SJCRH30 (cell line): ENCODE measurements at places on chromosomes 11 and 22. TPM values are rescaled to one million over a fixed set of nuclear protein-coding genes. Genes with fewer than 3 reads are reported as not detected.

- no peak for DNase-seq
- no peaks in the 10 kb centered on the region for H3K36me3 ChIP-seq
- no peaks in the 10 kb centered on the region for H3K4me1 ChIP-seq
- H3K27ac ChIP-seq, result no peak overlapping the region
- no peak overlapping the region for H3K4me3 ChIP-seq
- no peaks in the 10 kb centered on the region; the same call in 1 of the 2 replicates for H3K27me3 ChIP-seq
Observed at GRCh38 chr11:35246745-35247144, 107.8 kb downstream of the CD44 start.

DNA sequence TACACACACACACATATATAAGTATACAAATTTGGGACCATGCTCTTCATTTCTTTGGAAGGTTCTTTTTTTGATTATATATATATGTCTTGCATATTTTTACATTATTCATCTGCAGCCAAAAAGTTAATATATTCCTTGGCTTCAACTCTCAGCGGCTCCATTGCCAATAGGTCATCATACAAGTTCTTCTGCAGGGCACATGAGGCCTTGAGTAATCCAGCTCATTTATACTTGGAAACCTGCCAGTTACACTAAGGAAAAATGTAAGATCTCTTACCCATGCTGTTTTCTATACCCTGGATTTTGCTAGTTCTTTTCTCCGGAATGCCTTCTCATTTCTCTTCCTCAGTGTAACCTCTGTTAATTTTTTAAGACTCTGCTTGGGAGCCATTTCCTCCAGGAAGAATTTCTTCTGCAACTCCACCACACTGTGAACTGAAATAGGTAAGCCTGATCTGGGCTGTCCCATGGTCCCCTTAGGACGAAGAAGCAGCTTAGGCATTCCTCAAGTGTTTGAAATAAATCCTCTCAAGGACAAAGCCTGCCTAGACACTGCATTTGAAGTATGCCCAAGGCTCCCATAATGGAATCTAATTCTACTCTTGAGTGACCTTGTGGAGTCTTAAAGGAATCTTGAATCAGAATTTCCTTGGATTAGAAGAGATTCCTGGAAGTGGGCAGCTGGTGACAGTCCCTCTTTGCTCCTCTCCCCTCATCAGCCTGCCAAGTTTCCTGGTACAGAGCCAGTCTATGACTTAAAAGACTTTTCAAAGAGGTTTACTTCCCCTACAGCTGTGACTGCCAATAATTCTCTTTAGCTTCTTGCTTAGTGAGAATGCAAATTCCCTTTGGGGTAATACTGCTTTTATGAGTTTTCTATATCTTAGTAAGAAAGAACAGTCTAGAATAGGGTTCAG lies 182.8 kb downstream of the C11orf87 start:
- H3K27me3 ChIP-seq, result no peaks in the 10 kb centered on the region
- no peaks in the 10 kb centered on the region for H3K4me1 ChIP-seq
- no peak overlapping the region for H3K27ac ChIP-seq
- H3K4me3 ChIP-seq, result no peak overlapping the region
- DNase-seq, result peak; percentile 41

DNA sequence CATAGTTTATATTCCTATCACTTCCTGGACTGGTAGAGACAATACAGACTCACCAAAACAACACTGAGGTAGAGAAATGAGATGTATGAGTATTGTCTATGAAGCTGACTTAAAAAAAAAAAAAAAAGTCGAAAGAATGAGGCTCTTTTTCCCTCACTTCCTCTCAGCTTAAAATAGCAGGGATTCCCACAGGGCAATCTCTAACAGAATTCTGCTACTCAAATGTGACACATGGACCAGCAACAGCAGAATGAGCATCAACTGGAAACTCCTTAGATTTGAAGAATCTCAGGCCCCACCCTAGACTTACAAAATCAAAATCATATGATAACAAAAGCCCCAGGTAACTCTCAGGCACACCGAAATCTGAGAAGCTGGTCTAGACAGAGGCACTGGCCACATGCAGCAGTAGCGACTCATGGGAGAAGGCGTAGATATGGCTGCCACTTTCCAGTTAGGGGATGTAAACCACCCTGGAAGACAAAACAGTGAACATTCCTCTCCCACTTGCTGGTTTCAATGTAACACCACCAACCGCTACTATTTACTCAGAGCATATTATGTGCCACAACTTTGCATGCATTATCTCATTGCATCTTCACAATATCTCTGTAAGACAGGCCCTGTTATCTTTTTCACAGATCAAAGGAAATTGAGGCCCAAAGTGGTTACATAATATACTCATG lies 128.0 kb downstream of the RBFOX2 start:
- DNase-seq, result peak; percentile 14
- H3K27ac ChIP-seq, result no peak overlapping the region
- H3K36me3 ChIP-seq, result no peaks in the 10 kb centered on the region
- H3K4me1 ChIP-seq, result peaks cover 32% of the 10 kb centered on the region
- H3K27me3 ChIP-seq, result no peaks in the 10 kb centered on the region
- H3K4me3 ChIP-seq, result no peak overlapping the region

- peaks cover 6% of the 10 kb centered on the region; the same call in 1 of the 2 replicates for H3K36me3 ChIP-seq
- H3K27ac ChIP-seq, result no peak overlapping the region
- no peaks in the 10 kb centered on the region for H3K27me3 ChIP-seq
- no peaks in the 10 kb centered on the region for H3K4me1 ChIP-seq
- no peak for DNase-seq
- H3K4me3 ChIP-seq, result no peak overlapping the region
Observed at GRCh38 chr11:12685229-12685628, 11.0 kb downstream of the TEAD1 start.

GRCh38 chr11:110509472-110509871 lies 79.7 kb downstream of the FDX1 start:
- H3K36me3 ChIP-seq, result no peaks in the 10 kb centered on the region
- H3K27ac ChIP-seq, result no peak overlapping the region
- no peak for DNase-seq
- H3K4me3 ChIP-seq, result no peak overlapping the region
- no peaks in the 10 kb centered on the region for H3K27me3 ChIP-seq

DNA sequence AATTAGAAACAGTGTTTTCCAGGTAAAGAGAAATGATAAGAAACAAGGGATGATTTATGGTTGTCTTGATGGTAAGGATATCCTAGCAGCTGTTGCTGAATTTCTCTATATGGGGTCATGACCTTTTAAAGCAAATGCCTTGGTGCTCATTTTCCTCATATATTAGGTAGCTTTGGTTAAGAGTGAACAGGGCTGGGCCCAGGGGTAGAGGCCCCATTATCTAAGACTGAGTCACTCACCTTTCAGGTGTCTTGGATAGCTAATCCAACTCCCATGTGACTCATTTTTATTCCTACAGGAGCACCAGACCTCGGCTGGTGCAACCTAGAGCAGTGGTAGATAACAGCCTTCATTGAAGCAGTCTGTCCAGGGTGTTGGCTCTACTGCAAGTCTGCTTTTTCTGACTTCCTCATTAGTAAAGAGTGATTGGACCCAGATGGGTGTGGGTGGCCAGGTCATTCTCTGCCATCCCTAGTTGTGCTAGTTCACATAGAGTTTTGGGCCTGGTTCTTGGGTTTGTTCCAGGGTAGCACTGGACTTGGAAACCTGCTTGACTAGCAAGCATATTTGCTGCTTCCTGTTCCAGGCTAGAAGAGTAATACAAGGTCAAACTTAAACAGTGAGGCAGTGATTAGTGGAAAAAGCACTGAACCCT lies 37.4 kb downstream of the CTNND1 start:
- peak overlapping the region; percentile 2; the same call in 1 of the 2 replicates for H3K27ac ChIP-seq
- H3K27me3 ChIP-seq, result no peaks in the 10 kb centered on the region
- H3K4me3 ChIP-seq, result no peak overlapping the region
- peaks cover 48% of the 10 kb centered on the region for H3K36me3 ChIP-seq
- peak; percentile 57 for DNase-seq

GRCh38 chr11:6862961-6863360 lies at the start of gene OR10A2:
OR10A2 (plus strand) TSS chr11:6863057; CDS start chr11:6869755, 6,698 bp downstream.
- H3K36me3 ChIP-seq, result no peaks in the 10 kb centered on the region
- H3K4me3 ChIP-seq, result no peak within 1 kb of the TSS
- H3K27me3 ChIP-seq, result no peaks in the 10 kb centered on the region
- DNase-seq, result no peak
- no peaks in the 10 kb centered on the region for H3K4me1 ChIP-seq

- H3K27ac ChIP-seq, result no peak overlapping the region
- no peak overlapping the region for H3K4me3 ChIP-seq
- DNase-seq, result no peak
- H3K4me1 ChIP-seq, result no peaks in the 10 kb centered on the region; the same call in 1 of the 2 replicates
- H3K27me3 ChIP-seq, result peaks cover 4% of the 10 kb centered on the region
Observed at GRCh38 chr11:61757213-61757862, 4.9 kb downstream of the MYRF start.

DNA sequence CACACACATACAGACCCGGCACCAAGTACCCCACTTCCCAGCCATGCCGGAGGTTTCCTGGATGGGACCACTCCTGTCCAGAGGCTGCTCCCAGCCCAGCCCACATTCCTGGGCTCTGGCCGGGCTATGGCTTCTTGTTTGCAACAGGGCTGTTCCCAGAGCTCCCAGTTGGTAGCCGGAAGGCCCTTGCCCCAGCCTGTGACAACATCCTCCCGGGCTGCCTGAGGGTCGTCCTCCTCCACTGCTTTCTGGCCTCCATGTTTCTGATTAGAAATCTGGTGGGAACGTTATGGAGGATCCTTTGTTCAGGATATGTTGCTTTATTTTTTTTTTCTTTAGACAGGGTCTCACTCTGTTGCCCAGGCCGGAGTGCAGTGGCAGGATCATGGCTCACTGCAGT lies 952 bp upstream of the CYP2D6 start:
- H3K4me3 ChIP-seq, result no peak overlapping the region
- H3K27ac ChIP-seq, result no peak overlapping the region
- no peaks in the 10 kb centered on the region for H3K27me3 ChIP-seq
- no peak for DNase-seq

- no peak overlapping the region for H3K4me3 ChIP-seq
- no peak for DNase-seq
- H3K36me3 ChIP-seq, result no peaks in the 10 kb centered on the region
- H3K27me3 ChIP-seq, result no peaks in the 10 kb centered on the region
- H3K27ac ChIP-seq, result no peak overlapping the region
Observed at GRCh38 chr11:116558504-116559211, 214.1 kb downstream of the BUD13 start.

DNA sequence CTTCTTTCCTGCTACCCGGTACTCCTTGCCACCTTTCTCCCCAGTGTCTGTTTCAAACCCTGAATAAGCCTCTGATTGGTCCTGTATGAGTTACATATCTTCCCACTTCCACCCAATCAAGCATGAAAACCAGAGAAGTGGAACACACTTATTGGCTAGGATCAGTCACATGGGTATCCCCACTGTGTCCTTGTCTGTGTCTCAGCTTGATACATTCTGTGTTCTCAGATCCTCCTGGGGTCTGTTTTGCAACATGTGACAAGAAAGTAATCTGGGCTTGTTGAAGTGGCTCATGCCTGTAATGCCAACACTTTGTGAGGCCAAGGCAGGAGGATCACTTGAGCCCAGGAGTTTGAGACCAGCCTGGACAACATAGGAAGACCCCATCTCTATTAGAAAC lies 23.9 kb downstream of the MCHR1 start:
- no peak overlapping the region for H3K27ac ChIP-seq
- H3K27me3 ChIP-seq, result no peaks in the 10 kb centered on the region
- H3K36me3 ChIP-seq, result no peaks in the 10 kb centered on the region
- H3K4me1 ChIP-seq, result peaks cover 7% of the 10 kb centered on the region

- H3K27ac ChIP-seq, result no peak overlapping the region
- H3K27me3 ChIP-seq, result 0 out of 2 replicates have a peak, but pooled peaks cover 8% of the 10 kb centered on the region
- H3K4me1 ChIP-seq, result no peaks in the 10 kb centered on the region
- no peak for DNase-seq
- no peaks in the 10 kb centered on the region for H3K36me3 ChIP-seq
- no peak overlapping the region for H3K4me3 ChIP-seq
Observed at GRCh38 chr11:4213746-4214145, 119.1 kb downstream of the RRM1 start.

- no peak for DNase-seq
- H3K4me1 ChIP-seq, result no peaks in the 10 kb centered on the region
- no peak overlapping the region for H3K4me3 ChIP-seq
- no peaks in the 10 kb centered on the region for H3K27me3 ChIP-seq
- no peak overlapping the region for H3K27ac ChIP-seq
- no peaks in the 10 kb centered on the region for H3K36me3 ChIP-seq
Observed at GRCh38 chr11:125465255-125465654, 30.8 kb downstream of the FEZ1 start.

DNA sequence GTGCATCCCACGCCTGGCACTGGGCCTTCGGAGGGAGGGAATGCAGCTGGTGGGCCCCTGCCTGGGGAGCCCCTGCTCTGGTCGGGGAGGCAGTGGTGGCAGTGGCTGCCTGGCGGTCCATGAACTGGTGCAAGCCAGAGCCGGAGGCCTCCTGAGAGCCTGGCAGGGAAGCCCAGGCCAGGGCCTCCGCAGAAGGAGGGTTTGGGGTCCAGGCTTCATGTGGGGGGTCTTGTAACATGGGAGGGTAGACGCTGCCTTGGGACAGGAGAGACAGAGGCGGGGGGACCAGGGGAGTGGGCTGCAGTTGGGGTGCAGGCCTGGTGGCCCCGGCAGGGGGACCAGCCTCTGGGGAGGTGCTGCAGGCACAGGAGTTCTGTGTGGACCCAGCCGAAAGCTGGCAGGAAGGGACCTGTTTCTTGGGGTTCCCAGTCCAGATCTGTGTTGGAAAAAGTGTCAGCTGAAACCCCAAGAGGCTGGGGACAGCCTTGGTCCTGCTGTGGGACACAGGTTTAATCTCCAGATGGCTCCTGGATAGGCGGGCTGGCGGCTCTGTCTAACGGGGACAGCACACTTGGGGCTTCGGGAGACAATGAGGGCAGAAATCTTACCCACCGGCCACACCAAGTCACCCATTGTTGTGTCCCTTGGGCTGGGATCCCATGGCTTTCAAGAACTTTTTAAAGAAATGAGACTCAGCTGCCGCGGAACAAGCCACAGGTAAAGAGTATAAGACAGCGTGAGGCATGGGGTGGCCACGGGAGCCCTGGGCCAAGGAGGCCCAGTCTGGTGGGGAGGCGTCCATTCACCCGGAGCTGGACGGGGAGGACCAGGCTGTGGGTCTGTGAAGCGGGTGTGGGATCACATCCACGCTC lies 73.5 kb downstream of the KCNQ1 start:
- no peaks in the 10 kb centered on the region for H3K36me3 ChIP-seq
- H3K4me1 ChIP-seq, result no peaks in the 10 kb centered on the region
- peaks cover 17% of the 10 kb centered on the region for H3K27me3 ChIP-seq
- H3K4me3 ChIP-seq, result no peak overlapping the region
- no peak for DNase-seq
- H3K27ac ChIP-seq, result no peak overlapping the region

- H3K4me1 ChIP-seq, result no peaks in the 10 kb centered on the region
- no peaks in the 10 kb centered on the region for H3K36me3 ChIP-seq
- H3K27ac ChIP-seq, result no peak overlapping the region
- H3K4me3 ChIP-seq, result no peak overlapping the region
Observed at GRCh38 chr22:47333625-47334024, 571.2 kb downstream of the TBC1D22A start.

ADAMTS8 gene
- 0.05 TPM in 1 of 2 replicates, not detected in the other for total RNA-seq

BEST1 gene
- total RNA-seq, result 0.05 and 0.26 TPM in 2 replicates

BTG4 gene
- total RNA-seq, result not detected in 2 replicates

LGR4 gene
- 40.0 and 44.2 TPM in 2 replicates for total RNA-seq

ACCS gene
- 5.7 and 7.6 TPM in 2 replicates for total RNA-seq

TRMT2A gene
- 23.6 and 28.3 TPM in 2 replicates for total RNA-seq

UCP2 gene
- total RNA-seq, result 25.8 and 28.8 TPM in 2 replicates

RASL10A gene
- 4.1 and 4.3 TPM in 2 replicates for total RNA-seq

OLFML1 gene
- total RNA-seq, result not detected in 2 replicates
